ENCODE measurements at places on chromosomes 12 and 14.

GRCh38 chr12:131537267-131537958 lies 173.5 kb upstream of the SFSWAP start:
- DNase-seq = no peak

DNA sequence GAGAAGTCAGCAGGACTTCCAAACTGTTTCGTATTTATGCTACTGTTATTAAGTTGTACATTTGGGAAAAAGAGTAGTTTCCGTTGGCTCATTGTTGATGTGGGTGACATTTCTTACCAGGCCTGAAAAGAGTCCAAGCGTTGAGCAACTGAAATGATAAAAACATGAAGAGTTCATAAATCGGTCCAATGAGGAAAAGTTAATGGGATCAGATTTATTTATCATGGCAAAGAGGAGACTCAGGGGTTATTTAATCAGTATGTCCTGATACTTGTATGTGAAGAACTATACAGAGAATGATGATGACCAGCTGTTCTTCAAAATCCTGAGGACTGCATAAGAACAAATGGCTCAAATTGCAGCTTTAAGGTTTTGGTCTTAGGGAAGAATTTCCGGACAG lies 7.7 kb downstream of the VRK1 start:
- no peak for DNase-seq

- no peak for DNase-seq
Measured at GRCh38 chr14:76250302-76250701, 98.6 kb downstream of the GPATCH2L start.

GRCh38 chr12:102227954-102228353 lies 30.3 kb upstream of the PMCH start:
- no peak for DNase-seq

DNA sequence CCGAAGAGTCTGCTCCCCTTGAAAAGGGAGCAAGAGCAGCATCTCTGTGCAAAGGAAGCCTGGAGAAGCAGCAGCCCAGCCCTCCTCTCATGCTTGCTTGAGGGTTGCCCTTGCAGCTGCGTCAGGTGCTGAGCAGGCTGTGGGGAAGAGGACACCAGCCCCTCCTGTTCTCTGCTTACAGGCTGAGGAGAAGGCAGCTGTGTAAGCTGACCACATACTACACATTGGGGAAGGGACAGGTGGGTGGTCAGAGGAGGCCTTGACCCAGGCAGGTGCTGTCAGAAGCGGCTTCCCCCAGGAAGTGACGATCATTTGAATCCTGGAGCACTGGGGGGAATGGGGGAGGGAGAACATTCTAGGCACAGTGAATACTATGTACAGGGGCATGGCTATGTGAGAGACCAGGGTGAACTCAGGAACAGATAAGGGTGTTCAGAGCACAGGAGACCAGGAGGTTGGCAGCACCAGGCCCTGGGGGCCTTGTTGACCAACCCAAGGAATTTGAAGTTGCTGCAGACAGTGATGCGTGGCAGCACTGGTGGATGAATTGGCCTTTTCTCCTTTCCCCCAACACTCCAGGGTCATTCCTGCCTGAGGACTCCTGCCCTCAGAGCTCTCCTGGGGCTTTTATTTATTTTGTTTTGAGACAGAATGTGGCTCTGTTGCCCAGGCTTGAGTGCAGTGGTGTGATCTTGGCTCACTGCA lies 2.7 kb upstream of the KLC1 start:
- DNase-seq = no peak

GRCh38 chr12:102059343-102059742 lies 2.4 kb downstream of the WASHC3 start:
- no peak for DNase-seq

DNA sequence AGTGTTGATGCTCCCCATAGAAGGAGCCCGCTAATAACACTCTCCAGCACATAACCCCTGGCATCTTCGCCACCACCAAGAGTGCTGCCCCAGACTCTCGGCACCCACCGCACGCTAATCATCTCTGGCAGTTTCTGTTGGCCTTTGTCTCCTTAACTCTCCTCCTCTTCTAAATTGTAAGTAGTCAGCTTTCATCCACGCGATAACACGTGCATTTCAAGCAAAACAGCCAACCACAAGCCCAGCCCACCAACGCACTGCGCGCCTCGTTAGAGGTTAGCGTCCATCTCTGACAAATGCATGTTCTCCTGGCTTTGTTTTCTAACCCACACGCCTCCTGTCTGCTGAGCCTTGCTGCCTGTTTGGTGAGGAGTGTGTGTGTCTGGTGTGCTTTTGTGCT lies 61.1 kb upstream of the RIN3 start:
- DNase-seq = no peak

- no peak for DNase-seq
Measured at GRCh38 chr14:61861320-61861865, 99.2 kb downstream of the SNAPC1 start.

DNA sequence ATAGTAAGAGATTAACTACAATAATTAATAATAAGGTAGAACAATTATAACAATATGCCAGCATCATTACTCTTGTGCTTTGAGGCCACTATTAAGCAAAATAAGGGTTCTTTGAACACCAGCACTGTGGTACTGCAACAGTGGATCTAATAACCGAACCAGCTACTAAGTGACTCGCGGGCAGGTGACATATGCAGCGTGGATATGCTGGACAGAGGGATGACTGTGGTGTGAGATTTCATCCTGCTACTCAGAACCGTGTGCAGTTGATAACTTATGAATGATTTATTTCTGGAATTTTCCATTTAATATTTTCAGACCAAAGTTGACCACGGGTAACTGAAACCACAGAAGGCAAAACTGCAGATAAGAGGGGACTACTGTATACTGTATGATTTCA lies 34.4 kb downstream of the BMAL2 start:
- no peak for DNase-seq

GRCh38 chr12:98601924-98602323 lies 8.4 kb downstream of the SLC25A3 start:
- no peak for DNase-seq

GRCh38 chr12:1741154-1741949 lies 50.5 kb downstream of the ADIPOR2 start:
- no peak for DNase-seq

GRCh38 chr12:106301611-106302321 lies 767 bp upstream of the TCP11L2 start:
- DNase-seq = peak; percentile 37

GRCh38 chr14:102590667-102591099 lies 1.8 kb upstream of the RCOR1 start:
- no peak for DNase-seq

DNA sequence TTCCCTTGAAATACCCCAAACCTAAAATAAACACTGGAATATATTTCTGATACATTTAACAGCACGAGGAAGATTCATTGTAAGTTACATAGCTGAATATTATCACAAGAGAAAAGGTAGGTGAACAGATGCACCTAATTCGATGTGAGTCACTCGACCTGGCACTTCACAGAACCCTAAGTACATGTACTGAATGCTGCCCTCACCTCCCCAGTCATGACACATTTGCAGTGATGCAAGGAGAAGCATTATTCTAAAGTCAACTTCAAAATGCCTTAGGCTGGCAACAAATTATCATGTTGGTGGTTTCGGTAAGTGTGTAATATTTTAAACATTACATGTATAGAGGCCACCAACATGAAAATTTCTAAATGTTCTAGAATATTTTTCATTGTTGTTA lies 35.2 kb upstream of the TMTC2 start:
- DNase-seq = no peak

GRCh38 chr12:66132408-66132807 lies 1.9 kb upstream of the LLPH start:
- no peak for DNase-seq

GRCh38 chr12:108886873-108887629 lies 7.2 kb downstream of the DAO start:
- no peak for DNase-seq

DNA sequence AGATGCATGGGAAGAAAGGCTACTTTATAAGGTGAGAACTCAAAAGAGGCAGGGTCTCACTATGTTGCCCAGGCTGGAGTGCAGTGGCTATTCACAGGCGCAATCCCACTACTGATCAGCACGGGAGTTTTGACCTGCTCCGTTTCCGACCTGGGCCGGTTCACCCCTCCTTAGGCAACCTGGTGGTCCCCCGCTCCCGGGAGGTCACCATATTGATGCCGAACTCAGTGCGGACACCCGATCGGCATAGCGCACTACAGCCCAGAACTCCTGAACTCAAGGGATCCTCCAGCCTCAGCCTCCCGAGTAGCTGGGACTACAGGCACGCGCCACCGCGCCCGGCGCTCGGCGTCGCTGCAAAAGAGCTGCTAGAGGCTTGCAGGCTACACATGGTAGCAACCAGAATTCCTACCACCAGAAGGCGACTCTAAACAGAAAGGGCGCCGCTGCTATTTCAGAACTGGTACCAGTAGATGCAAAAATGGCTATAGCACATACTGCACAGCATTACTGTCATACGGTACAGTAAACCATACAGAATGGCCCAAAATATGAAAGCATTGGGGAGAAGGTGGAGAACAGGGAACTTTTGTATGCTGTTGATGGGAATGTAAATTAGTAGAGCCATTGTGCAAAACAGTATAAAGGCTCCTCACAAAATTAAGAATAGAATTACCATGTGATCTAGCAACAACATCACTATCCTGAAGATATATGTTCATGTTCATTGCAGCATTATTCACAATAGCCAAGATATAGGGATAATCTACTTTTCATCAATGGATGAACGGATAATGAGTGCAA lies 1.2 kb upstream of the NEMF start:
- DNase-seq = peak; percentile 68

- peak; percentile 39 for DNase-seq
Measured at GRCh38 chr12:122871851-122872780, 23.8 kb downstream of the VPS37B start.

DNA sequence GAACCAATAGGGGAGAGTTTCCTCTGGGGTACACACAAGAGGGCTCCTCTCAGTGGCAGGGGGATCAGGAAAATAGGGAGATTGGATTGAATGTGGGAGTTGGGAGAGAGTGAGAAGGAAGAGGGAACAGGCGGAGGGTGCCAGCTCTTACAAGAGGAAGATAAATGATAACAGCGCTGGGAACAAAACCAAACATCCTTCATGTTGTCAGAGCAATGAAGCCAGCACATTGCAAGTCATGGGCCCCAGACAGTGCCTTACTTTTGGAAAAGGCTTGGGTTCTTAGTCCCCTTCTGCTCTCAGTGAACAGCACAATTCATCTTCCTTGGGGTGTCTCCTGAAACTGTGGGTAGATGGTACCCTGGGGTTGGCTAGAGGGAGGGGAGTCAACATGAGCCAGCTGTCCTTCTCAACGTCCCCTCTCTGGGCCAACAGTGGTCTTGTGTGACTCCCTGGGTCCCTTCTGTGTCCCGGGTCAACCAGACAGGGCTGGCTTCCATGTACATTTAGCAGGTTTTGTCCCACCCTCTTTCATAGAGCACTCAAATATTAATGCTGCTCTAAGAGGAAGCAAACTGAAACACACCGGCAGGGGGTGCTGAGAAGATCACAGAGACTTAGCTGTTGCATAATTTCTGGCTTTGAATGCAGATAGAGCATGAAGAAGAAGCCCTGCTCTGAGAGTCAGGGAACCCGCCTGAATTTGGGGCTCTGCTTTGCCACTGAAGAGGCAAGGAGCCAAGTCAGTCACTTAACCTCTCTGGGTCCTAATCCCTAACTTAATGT lies 138.5 kb downstream of the ESRRB start:
- DNase-seq = no peak

GRCh38 chr12:109775172-109775881 lies 57.9 kb downstream of the TRPV4 start:
- DNase-seq = peak; percentile 55

DNA sequence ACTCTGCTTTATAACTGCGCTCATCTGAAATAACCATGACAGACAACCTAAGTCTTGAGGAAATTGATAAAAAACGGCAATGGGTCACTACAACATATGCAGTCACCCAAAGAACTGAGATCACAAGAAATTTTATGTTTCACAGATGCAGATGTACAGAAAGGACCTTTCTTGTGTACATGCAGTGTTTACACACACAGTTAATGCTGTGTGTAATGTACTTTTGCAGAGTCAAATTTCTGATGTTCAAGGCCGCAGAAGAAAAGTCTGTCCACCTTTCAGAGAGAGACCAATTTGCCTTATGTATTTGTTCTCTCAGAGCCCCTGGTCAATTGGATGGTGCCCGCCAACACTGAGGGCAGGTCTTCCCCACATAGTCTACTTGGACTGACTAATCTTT lies 23.0 kb upstream of the TBK1 start:
- DNase-seq = no peak

- no peak for DNase-seq
Measured at GRCh38 chr12:74537126-74537706, 419 bp upstream of the ATXN7L3B start.

- no peak for DNase-seq
Measured at GRCh38 chr12:2083561-2083960, 30.8 kb downstream of the CACNA1C start.

DNA sequence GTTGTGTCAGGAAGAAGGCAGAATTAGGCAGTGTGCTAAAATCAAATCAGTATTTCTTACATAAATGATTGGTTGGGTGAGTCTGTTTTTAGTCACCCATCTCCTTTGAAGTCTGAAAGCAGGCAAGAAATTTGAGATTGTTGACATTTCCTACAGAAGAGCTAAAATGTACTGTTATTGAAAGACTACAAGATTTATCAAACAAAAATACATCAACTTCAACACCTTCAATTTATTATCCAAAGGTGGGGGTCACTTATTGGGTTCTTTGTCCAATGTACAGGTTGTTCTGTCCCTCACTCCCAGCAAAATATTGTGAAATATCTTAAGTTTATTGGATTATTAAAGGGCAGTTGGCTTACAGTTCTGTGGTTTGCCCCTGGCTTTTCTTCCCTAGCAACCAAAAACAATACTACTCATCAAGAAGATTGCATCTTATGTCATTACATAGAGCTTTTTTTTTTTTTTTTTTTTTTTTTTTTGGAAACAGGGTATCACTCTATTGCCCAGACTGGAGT lies 20.6 kb upstream of the PKP2 start:
- no peak for DNase-seq

DNA sequence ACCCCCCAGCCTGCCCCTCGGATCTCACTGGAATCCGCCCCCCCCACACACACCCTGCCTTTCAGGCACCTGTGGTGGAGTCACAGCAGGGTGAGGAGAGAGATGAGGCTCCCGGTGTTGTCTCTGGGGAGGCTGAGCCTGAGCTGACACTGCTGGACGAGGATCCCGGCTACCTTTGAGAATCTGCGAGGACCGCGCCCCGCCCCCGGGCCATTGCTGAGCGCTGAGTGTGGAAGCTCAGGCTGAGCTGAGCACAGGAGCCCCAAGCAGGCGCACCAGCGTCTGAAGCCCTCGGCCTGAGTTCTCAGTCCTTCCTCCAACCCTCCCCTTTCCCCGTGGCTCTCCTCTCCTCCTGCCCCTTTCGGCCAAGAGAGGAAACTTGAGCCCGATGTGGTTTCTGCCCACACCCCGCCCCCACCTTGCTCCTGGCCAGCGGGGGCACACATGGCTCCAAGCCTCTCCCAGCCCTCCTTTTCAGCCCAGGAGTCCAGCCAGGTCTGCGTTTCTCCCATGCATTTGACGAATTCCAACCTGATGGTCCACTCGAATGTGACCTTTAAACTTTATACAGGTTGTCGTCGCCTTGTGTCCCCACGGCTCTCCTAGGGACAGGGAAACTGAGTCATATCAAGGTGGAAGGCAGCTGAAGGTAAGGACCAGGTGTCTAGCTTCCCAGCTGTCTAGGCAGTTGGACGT lies at the start of gene NFE2:
TSS of gene NFE2 (minus strand) at position 284 of the 696 bp plus-strand sequence. CDS start 5,767 bp downstream, outside the sequence.
- DNase-seq = no peak

- no peak for DNase-seq
Measured at GRCh38 chr12:62934239-62934798, 631 bp downstream of the PPM1H start.

Measured in activated CD4-positive, alpha-beta T cell treated with anti-CD3 and anti-CD28 coated beads for 4 hours (primary cell).